ENCODE measurements at places on chromosomes 11 and 22.

- no peak for DNase-seq
These were observed 54.5 kb downstream of the CACNG2 start for GRCh38 chr22:36649066-36649465.

DNA sequence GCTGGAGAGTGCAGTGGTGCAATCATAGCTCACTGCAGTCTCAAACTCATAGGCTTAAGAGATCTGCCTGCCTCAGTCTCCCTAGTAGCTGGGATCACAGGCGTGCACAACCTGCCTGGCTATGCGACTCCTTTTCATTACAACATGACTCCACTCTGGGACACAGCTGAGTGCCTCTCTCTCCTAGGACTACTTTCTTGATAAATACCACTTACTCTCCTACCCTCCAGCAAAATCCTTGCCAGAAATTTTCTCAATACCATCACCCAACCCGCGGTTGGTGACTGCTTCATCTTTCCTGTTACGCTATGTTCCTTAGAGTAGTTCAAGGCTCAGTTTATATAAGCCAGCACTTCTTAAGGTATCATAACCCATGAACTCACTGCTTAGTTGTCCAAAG, 26.9 kb downstream of the ARFGAP3 start:
- no peak for DNase-seq

- DNase-seq = no peak
These were observed 45.1 kb upstream of the TSPAN18 start for GRCh38 chr11:44681698-44682097.

DNA sequence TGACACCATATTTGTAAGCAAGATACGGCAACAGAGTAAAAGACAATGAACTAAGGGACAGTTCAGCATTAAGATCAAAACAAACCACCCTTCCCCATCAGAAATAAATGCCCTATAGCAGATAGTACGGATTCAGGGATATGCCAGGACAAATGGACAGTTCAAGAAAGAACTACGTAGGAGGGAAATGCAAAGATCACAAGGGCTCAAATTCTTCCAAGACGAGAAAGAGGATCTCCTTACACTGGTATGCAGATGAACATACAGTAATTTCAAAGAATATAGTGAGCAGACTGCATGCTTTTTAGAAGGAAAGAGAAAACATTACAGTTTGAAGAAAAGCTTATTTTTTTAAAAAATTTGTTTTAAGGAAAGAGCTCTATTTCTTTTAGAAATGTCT, 124.7 kb upstream of the APOA1 start:
- no peak for DNase-seq

- DNase-seq = no peak
These were observed 23.2 kb downstream of the ARHGAP1 start for GRCh38 chr11:46677169-46677568.

- DNase-seq = no peak
These were observed 11.8 kb downstream of the TIGD3 start for GRCh38 chr11:65366340-65366773.

GRCh38 chr11:9923280-9923679, 259.4 kb downstream of the SWAP70 start:
- DNase-seq = no peak

GRCh38 chr11:79430280-79430679, 10.6 kb downstream of the TENM4 start:
- no peak for DNase-seq

- DNase-seq = no peak
These were observed 8.1 kb downstream of the MOGAT2 start for GRCh38 chr11:75725547-75726320.
